ENCODE measurements at places on chromosomes 1 and 21.

DNA sequence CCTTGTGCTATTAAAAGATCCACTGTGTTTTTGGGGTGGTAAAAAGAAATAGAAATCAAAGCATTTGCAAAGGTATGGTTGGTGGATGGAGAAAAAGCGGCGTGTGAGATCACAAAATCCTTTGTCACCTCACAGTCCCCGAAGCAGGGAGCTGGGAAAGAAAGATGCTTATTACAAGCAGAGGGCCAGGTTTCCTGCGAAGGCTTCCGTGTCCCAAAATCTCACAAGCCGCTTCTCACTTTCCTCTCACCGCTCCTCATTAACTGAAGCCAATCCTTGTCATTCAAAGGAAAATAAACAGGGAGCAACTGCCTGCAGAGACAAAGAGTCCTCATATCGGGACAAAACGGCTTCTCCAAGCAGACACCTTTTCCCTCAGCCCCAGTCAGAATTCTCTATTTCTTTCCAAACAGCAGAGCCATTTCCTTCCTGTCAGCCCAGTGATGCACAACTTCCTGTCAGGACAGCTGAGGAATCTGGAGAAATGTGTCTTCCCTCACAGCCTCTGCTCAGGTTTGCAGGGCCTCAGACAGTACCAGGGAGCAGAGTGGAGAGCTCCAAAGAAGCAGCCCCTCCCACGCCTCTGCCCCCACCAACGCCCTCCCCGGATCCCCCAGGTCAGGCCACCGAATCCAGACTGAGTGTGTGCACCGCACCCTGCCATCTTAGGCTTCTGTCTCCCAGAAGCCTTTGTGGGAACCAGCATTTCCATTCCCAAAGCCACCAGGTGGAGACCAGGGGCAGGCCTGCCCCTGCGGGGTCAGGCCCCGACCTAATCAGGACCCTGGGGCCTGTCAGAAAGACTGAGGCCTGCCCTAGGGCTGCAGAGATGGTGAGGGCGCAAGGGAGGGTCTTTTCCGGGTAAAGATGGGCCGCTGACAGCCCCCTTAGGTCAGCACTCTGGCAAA lies 29.6 kb downstream of the KCNN3 start:
- H3K27me3 ChIP-seq: peaks cover 16% of the 10 kb centered on the region
- H3K4me1 ChIP-seq: peaks cover 2% of the 10 kb centered on the region
- DNase-seq: no peak

DNA sequence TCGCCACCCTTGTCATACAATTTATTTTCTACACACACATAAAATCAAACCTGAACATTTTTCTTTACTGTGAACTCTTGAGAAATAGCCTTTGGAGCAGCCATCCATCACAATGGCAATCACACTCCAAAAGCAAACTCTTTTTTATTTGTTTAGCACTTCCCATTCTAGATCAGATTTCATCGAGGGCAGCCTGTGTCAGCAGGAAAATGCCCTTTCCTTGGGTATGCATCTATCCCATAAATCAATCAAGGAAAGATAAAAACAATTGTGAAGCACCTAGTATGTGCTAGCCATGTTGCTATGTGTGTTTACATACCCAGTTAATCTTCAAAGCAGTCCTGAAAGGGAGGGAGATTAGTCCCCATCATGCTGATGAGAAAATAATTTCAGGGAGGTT lies 484.1 kb upstream of the USP24 start:
- DNase-seq: no peak
- H3K27me3 ChIP-seq: no peaks in the 10 kb centered on the region
- H3K27ac ChIP-seq: no peak overlapping the region
- H3K36me3 ChIP-seq: no peaks in the 10 kb centered on the region
- no peak overlapping the region for H3K4me3 ChIP-seq

- no peak for DNase-seq
- H3K27me3 ChIP-seq: no peaks in the 10 kb centered on the region
- H3K4me1 ChIP-seq: peaks cover 71% of the 10 kb centered on the region
- H3K27ac ChIP-seq: peak overlapping the region; percentile 84
Observed at GRCh38 chr1:206465951-206466350, 4.3 kb upstream of the IKBKE start.

GRCh38 chr1:164840936-164841335 lies 282.0 kb downstream of the PBX1 start:
- no peaks in the 10 kb centered on the region for H3K36me3 ChIP-seq
- no peaks in the 10 kb centered on the region for H3K27me3 ChIP-seq
- DNase-seq: no peak
- no peak overlapping the region for H3K4me3 ChIP-seq

GRCh38 chr1:182698971-182699370 lies 14.6 kb upstream of the RGS8 start:
- H3K4me3 ChIP-seq: no peak overlapping the region
- no peaks in the 10 kb centered on the region for H3K36me3 ChIP-seq
- H3K27me3 ChIP-seq: peaks cover 45% of the 10 kb centered on the region
- no peaks in the 10 kb centered on the region for H3K4me1 ChIP-seq
- no peak for DNase-seq

- no peak overlapping the region for H3K27ac ChIP-seq
- no peaks in the 10 kb centered on the region for H3K27me3 ChIP-seq
- no peaks in the 10 kb centered on the region for H3K36me3 ChIP-seq
Observed at GRCh38 chr1:57463343-57463742, 39.5 kb upstream of the DAB1 start.

Data from activated CD8-positive, alpha-beta memory T cell treated with anti-CD3 and anti-CD28 coated beads, Interleukin-2, amount 10 ng/mL, durations not matched to agents 7 days and 5 days (primary cell).